Jurkat, Clone E6-1 (cell line): ENCODE measurements at places on chromosomes 5 and 9.
A peak's percentile ranks its signal among the peaks of the same experiment; 100 is the strongest.

- DNase-seq, result no peak
These were observed 121.7 kb upstream of the RAD23B start for GRCh38 chr9:107161338-107161737.

- DNase-seq, result no peak
These were observed 134.1 kb downstream of the PAPPA start for GRCh38 chr9:116287721-116288120.

DNA sequence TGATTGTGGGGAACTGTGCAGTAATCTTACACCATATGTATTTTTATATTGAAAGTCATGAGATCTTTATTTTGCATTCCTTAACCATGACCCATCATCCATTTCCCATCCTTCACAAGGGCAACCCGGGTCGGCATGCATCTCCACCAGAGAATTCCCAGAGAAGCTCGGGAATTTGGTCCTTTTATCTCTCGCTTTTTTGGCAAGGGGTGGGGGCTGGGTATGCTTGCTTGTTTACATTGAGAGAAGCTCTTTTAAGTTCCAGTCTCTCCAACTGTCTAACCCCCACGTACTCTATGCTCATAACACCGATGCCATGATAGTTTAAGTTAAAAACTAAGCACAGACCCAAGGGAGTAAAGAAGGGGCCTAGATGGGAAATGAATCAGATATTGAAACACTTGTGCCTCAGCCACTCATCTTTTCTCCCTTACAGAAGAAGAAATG is 109.9 kb upstream of the NFIB start:
- no peak for DNase-seq

DNA sequence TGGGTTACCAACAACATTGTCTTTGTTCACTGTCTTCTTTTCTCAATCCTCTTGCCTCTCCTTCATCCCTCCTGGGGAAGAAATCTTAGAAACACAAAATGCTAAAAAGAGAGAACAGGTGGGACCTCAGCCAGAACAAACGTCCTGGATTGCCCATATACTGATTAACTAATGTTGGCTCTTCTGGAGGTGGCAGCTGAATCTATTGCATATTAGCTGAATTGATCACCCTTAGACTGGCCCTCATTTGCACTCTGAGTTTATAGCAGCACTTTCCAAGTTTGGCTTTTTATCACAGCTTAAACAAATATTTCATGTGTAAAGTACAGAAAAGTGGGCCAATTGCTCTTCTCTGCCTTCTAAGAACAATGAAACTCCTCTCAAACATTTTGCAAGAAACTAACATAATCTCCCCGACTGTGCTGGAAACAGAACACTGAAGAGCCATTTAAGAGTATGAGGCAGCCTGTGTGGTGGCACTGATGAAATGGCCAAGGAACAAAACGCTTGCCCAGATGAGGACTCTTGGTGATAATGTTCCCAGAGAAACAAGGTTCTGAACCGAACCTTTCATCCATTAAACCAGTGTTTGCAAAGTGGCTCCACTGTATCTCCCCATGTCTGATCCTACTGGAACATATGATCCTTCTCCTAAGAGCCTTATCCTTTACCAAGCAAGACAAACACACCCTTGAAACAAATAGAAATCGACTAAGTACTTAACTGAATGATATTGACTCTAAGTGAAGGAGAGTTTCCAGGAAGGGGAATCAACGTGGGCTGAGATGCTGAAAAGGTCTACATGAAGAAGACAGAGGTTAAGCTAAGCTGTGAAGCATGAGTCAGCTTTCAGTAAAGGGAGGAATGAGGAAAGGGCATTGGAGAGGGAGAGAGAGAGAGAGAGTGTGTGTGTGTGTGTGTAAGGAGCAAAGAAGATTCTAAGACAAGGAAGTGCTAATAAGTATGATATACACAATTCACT is 83.2 kb upstream of the LIFR start:
- no peak for DNase-seq

DNA sequence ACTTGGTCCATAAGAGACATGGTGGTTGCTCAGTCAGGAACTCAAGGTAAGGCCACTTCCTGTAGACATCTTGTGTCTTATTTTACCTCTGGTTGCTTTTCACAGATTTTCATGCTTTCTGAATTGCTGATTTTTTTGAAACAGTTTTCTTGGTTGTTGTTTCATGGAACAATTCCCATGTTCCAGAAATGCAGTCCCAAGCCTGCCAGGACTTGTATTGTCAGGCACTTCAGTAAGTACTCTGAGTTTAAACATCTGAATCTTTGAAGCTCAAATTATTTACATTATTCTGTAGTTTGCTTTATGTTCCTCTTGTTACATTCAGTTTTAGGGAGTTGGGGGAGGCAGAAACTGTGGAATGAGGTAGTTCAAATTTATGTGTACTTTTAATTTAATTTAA is 290.2 kb downstream of the DMRT2 start:
- DNase-seq, result no peak

DNA sequence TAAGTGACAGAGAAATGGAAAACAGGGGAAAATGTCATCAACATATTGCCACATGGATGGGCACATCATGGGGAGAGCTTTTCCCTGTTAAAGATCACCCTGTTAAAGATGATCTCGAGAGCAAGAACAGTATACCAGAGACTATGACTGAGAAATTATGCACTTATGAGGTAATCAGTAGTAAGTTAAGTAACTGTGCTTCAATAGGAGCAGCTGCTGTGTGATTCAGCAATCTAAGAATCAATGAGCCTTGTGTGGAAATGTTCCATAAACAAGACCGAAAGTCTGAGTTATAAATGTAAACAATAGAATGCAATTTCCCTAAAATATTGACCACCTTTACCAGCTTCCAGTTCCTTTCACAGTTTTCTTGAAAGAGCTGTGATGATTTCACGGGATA is 582.3 kb downstream of the CAAP1 start:
- no peak for DNase-seq

DNA sequence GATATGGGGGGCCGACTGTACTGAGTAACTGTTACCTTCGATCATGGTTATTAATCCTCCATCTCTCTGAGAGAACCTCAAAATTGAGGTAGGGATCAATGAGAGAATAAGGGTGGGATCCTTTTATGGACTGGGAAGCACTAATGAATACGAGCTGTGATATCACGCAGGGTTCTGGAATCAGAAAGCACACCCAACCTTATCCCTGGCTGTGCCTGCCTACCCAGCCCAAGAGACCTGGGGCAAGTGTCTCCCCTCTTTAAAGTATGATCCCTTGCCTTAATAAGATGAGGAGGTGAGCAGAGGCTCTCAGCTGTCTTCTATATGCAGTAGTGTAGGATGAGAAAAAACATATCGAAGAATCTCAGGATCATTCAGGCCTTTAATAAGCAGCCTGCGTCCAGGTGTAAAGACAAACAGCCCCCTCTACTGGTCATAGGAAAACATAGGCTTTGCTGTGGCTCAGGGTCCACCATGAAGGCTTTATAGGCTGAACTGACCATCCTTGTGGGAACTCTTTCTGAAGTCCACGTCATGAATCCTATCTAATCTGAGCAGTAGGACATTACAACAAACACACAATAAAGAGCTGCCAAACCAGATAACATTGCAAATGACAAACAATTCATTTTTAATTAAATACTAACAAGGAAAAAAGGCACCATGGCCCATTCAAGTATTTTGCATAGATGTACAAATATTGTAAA is 16.8 kb downstream of the NIPAL4 start:
- peak; percentile 45 for DNase-seq

DNA sequence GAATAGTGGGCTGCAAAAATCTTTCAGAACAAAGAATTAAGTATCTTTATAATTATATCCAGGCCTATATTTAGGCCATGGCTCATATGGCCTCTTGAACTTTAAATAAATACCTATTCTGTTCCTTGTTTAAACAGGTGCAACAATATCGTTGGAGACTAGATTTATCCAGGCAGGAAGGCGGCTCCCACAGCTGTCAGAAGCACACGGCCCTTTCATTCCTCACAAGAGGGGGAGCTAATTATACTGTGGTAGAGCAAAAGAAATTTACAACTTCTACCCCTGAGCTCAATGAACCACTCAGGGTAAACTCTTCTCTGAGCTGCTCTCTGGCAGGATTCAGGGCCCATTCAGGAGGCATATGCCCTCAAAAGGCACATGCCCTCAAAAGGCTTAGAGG is 31.3 kb downstream of the TMEM174 start:
- peak; percentile 53 for DNase-seq

DNA sequence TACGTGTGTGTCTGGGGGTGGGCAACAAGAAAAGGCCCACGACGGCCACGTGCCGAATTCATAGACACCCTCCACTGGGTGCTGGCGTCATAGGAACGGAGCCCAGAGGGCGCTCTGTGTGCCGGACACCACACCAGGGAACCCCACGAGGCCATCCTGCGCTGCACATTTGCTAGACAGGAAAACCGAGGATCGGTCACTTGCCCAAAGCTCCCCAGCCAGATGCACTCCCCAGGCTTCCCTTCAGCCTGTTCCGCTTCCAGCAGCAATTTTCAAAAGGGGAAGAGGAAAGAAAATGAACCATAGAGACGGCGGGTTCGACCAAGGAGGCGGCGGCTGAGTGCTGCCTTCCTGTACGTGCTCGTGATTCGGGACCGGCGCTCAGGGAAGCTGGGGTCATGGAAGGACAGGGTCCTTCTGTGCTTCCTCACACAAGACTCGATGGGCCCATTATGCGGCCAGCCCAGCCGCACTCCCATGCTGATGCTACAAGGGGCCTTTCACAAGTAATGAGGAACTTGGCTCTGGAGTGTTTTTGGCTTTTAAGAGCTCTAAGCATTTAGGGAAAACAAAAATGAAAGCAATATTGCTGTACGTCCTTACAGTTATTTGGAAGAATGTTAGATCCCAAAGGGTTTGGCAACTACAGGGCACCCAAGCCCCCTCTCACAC is 124.6 kb upstream of the SARDH start:
- DNase-seq, result no peak

DNA sequence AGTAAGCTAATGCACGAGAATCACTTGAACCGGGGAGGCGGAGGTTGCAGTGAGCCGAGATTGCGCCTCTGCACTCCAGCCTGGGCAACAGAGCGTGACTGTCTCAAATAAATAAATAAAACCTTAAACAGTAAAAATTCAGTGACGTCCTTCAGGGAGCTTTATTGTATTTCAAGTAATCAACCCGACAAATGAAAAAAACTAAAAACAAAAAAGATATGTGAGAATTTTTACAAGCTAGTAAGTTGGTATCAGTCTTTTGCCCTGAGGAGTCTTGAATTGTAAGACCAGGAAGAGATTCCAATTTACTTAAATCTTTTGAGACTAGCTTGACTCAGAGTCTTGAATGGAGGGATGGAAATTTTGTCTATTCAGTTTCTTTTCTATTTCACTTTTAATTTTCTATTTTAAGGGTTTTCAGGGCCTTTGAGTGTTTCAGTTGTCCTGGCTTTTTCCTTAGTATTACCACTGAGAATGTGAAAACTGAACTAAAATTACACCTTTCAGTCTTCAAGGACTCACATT is 126.0 kb upstream of the DHFR start:
- DNase-seq, result no peak

GRCh38 chr5:118126159-118126558 is 862.2 kb downstream of the DTWD2 start:
- no peak for DNase-seq

DNA sequence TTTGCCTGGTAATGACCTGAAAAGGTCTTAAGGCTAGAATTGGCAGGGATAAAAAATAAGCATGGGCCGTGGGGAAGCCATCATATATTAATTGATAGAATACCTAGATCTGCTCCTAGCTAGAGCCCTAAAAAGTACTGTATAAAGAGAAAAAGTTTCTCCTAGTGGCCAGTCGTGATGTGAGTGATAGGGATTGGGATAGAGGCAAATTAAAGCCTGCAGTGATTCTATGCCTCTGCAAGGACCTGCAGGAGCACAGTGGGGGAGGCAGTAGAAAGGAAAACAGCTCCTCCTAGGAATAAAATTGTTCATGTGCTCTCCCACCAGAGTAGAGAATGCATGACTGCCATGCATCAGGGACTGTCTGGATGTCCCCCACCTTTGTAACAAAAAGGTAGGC is 56.2 kb upstream of the FTMT start:
- no peak for DNase-seq

DNA sequence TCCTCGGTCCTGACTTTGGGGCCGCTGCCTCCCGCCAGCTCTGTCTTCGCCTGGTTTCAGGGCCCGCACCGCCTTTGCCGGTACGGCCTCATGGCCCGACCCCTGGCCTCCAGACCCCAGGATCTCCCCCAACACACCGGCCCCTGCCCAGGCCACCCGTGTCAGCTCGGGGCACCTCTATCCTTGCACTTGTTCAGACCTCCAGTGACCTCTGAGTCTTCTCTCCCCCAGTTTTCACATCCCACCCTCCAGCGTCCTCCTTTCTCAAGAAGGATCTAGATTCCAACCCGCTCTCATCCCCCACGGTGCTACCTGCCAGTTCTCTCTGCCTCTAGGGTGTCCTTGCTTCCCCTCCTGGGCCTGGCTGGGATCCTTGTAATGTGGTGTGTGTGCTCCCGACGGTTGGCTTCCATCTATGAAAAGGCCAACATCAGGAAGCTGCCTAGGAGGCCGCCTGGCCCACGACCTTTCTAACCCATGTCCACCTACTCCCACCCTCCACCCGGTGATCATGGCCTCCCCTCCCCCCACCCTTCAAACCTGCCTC is 61.1 kb downstream of the SPATA31C2 start:
- no peak for DNase-seq

GRCh38 chr5:21397693-21398092 is 1409.7 kb upstream of the CDH18 start:
- DNase-seq, result no peak

- DNase-seq, result no peak
These were observed 428.2 kb downstream of the ANXA1 start for GRCh38 chr9:73579823-73580222.

- peak; percentile 60 for DNase-seq
These were observed 192.0 kb downstream of the PIK3R1 start for GRCh38 chr5:68407311-68408239.

DNA sequence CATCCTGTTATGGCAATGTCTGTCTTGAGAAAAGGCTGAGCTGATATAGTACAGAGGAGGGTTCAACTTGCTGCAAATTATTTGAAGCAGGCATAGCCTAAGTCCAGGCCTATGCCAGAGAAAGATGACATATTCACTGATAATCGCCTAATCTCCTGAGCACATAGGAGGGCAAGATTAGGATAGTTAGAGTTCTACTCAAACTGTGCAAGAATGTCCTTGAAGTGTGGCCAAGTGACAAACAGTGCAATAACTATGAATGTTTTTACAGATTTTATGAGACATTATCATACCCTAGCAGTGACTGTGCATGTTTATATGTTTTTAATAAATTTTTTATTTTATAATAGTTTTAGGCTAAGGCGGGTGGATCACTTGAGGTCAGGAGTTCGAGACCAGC is 96.2 kb downstream of the TSSK1B start:
- no peak for DNase-seq

GRCh38 chr5:139416651-139417050 is 12.8 kb upstream of the SPATA24 start:
- DNase-seq, result no peak

DNA sequence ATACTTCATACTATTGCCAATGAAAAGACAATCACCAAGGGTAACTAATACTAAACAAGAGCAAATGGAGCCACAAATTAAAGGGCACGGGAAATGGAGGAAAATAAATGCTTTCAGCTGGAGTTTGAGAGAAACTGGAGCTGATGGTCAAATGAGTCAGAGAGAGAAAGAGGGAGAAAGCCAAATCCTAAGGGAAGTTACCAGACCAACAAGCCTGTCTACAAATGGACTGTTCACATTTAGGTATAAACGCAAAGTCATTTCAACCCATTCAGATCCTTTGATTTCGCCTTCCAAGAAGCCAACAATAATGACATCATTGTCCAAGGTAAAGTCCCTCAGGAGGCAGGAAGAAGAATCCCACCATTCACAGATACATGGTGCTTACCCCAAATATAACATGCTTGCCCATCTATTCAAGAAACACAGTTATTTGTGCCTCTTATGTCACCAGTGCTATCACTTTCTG is 351.8 kb downstream of the RAB3C start:
- DNase-seq, result no peak

- no peak for DNase-seq
These were observed 154.7 kb downstream of the WDR70 start for GRCh38 chr5:37533851-37534250.
